ENCODE measurements at places on chromosomes 3 and 15.

- no peak for DNase-seq
Observed at GRCh38 chr3:160409812-160410610, 10.6 kb downstream of the SMC4 start.

- no peak for DNase-seq
Observed at GRCh38 chr15:72725446-72725845, 39.4 kb downstream of the BBS4 start.

DNA sequence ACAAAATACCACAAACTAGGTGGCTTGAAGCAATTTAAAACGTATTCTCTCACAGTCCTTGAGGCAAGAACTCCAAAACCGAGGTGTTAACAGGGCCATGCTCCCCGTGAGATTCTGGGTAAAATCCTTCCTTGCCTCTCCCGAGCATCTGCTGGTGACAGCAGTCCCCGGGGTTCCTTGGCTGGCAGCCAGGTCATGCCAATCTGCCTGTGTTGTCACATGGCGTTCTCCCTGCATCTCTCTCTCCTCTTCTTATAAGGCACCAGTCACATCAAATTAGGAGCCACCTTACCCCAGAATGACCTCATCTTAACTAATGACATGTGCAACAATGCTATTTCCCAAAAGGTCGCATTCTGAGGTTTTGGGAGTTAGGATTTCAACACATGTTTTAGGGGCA is 26.3 kb upstream of the LRRN1 start:
- DNase-seq: no peak

GRCh38 chr3:12902181-12902999 is 61.0 kb upstream of the RPL32 start:
- no peak for DNase-seq

GRCh38 chr15:57334257-57334656 is 42.0 kb upstream of the CGNL1 start:
- DNase-seq: no peak

- DNase-seq: no peak
Observed at GRCh38 chr15:69693059-69693458, 240.4 kb downstream of the RPLP1 start.

- DNase-seq: no peak
Observed at GRCh38 chr15:29467091-29467490, 197.5 kb upstream of the NSMCE3 start.

GRCh38 chr3:126442094-126442855 is 33.4 kb downstream of the ZXDC start:
- no peak for DNase-seq

- no peak for DNase-seq
Observed at GRCh38 chr3:188071636-188072035, 82.3 kb upstream of the LPP start.

- no peak for DNase-seq
Observed at GRCh38 chr3:109191421-109191820, 54.9 kb downstream of the C3orf85 start.

DNA sequence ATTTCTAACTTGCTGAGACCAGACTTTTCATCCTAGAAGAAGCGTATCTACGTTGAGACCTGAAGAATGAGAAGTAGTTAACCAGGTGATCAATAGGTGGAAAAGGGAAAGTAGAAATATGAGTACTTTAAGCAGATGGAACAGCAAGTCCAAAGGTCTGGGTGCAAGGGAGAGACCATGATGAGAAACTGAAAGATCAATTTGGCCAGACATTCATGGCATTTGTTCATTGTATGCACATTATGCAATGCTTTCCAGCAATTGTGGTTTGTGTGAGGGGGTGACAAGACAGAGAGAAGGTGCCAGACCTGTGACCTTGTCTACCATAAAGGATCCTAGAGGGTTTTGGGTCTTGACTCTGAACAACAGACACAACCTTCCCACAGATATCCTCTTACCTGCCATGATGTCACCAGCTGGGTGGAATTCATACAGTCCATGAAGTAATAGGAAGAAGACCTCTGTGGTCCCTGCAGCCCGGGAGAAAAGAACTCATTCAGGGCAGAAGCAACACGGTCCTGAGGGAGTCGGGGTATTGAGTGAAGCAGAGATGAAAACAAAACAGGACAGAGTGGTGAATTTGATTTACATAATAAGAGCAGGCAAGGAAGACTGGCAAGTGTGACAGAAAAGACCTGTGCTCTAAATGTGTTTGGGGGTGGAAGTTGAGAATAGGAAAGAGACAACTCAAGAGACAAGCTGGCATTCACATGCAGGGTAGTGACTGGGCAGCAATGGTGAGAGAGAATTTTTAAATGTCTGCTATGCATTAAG is 63.4 kb upstream of the PSMD6 start:
- DNase-seq: no peak

GRCh38 chr3:177776661-177777101 is 579.4 kb upstream of the TBL1XR1 start:
- DNase-seq: no peak

GRCh38 chr3:78734048-78734637 is 1033.7 kb downstream of the ROBO1 start:
- no peak for DNase-seq

- no peak for DNase-seq
Observed at GRCh38 chr3:175716446-175716845, 857.3 kb downstream of the NAALADL2 start.

- DNase-seq: no peak
Observed at GRCh38 chr3:190180268-190180667, 59.6 kb upstream of the P3H2 start.

- DNase-seq: no peak
Observed at GRCh38 chr15:61743345-61743909, 316.8 kb downstream of the VPS13C start.

DNA sequence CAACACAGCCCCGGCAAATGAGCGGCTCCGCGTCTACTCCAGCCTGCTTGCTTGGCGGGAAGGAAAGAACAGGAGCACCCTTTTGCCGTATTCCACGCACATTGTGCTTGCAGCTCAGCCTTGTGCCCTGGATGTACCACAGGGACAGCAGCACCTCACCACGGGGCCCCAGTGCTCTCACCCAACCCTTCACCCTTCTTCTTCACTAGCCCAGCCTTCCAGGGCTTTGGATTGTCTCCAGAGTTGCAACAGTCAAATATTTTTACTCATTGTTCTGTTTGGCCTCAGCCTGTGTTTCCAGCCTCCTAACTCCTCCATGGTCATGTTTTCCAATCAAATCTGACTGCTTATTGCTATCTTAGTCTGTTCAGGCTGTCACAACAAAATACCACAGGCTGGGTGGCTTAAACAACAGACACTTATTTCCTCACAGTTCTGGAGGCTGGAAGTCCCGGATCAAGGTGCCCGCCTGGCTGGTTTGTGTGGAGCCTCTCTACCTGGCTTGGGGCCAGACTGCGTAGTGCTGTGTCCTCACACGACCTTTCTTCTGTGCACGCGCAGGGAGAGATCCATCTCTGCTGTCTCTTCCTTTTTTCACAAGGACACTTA is 79.2 kb upstream of the ABHD17C start:
- no peak for DNase-seq

DNA sequence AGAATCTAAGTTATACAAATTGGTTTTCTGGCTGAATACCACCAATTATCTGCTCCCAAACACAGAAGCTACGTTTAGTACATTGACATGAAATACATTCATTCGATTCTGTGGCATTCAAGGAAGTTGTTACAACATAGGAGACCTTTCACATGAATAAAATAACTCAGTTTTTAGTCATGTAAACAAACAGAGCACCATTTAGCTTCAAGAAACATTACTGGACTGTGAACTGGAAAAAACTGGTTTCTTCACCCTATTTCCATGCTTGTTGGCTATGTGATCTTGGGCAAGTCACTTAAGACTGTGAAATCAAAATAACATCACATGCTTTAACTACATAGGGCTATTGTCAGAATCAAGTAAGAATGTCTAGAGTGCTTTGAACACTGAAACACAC is 46.2 kb downstream of the NRG4 start:
- no peak for DNase-seq

DNA sequence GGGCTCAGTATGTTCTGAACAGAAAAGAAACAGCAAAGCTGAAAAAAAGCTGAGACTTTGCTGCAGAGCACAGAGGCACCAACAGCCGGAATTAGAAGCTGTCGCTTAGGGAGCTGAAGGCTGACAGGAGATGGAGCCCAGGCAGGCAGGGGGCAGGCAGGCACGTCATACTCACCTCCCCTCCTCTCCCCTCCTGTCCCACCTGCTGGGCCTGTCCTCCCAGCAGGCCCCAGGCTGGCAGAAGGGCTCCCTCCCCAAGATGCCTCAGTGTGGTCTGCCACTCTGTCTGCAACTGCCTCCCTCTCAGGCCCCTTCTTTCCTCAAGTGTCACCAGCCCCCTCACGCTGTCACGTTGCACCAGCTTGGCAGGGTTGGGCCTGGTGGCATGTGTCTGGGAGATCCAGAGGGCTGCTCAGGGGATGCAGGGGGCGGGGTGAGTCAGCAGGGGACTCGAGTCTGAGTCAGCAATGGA is 3.2 kb upstream of the ANKRD63 start:
- no peak for DNase-seq

DNA sequence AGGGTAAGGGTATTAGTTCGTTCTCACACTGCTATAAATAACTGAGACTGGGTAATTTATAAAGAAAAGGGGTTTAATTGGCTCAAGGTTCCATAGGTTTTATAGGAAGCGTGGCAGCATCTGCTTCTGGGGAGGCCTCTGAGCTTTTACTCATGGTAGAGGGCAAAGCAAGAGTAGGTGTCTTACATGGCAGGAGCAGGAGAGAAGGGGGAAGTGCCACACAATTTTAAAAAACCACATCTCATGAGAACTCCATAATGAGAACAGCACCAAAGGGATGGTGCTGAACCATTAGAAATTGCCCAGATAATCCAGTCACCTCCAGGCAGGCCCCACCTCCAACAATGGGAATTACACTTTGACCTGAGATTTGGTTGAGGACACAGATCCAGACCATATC is 12.2 kb downstream of the RNF111 start:
- no peak for DNase-seq

DNA sequence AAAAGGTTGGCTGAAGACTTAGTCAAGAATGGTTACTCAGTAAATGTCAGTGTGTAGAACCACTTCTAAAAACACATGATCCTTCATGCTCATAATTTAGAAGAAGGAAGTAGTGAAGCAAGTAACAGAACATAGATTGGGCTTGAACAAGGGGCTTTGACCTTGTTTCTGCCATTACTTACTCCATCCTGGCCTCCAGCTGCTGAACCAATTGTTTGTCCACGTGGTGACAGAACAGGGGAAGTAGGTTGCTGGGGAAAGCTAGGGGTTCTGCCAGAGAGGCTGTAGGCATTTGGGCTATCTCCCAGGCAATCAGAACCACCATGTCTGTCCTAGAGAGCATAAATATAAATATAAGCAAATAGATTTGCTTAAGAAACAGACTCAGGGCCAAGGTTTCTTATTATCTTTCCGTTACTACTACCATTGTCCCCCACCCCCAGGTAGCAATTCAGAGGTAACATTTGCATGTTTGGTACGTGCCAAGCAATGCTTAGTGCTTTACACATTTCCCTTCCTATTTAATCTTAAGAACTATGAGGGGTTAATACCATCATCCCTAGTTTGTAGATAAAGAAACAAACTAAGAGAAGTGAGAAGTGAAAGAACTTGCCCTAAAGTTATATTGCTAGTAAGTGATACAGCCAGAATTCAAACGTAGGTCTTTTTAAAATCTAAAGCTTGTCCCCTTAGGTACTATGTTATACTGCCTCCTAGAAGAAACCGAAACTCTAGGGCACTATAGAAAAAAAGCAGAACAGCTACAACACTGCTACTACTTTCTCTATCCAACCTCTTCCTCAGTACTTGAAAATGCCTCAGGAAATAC is 3.0 kb upstream of the SPG11 start:
- DNase-seq: no peak

DNA sequence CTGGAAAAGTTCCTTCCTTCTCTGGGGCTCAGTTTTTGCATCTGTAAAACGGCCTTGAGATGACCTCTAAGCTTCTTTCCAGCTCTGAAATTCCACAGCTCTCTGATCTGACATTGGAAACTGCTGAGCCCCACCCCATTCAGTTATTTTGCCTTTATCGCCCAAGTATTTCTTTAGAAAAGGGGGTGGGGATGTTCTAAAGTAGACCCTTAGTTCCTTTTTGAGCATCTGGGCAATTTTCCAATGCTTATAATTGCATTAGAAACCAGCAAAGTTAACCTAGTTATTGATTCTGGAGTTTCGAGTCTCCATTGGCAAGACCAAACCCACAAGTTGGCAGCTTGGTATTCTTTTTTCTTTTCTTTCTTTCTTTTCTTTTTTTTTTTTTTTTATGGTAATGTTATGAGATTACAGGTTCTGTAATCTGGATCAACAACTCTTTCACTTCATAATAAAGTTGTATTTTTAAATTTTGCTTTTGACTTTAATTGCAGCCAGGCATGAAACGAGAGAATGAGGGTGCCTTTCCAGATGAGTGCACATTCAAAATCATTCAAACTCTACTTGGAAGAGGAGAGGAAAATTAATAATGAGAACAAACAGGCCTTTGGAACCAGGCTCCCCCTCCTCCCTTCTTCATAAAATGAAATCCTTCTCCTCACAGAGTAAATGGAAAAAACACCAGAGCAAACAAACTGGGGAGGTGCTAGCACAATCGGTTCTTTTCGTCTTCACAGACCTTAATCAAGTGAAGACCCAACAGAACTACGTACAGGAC is 76.8 kb upstream of the LRIG1 start:
- DNase-seq: no peak

DNA sequence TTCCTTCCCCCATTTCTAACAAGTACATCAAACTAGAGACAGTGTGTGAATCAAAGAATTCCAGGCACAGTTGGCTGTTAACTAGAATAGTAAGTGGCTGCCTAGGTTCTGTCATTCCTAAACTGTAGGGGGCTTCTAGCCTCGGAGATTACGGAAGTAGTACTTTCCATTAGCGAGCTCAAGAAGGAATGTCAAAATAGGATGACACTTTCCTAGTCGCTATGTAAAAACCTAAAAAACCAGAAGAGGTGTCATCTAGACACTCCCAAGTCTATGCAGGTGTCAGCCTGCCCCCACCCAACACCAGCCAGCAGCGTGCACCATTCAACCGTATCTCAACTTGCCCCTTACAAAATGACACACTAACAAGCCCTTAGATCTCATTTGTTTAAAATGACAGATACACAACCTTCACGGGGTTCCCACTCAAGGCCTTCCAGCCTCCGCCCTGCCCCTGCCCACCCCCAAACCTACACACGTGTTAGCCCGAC is 874 bp downstream of the INO80 start:
- DNase-seq: no peak

DNA sequence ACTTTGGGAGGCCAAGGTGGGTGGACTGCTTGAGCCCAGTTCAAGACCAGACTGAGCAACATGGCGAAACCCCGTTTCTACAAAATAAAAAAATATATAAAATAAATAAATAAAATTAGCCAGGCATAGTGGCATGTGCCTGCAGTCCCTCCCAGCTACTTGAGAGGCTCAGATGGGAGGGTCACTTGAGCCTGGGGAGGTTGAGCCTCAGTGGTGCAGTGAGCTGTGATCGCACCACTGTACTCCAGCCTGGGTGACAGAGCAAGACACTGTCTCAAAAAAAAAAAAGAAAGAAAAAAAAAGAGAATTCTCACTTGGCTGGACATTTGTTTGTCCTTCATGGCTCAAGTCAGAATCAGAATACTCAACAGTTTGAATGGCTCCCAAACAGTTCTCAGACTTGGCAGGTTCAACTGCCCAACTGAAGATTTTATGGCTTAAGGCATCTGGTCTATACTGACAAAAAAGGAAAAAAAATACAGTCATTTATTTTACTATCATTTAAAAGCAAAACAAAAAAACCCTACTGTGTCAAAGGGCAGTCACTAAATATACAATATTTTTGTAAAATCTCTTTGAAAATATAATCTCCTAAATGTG is 106.6 kb downstream of the FBXL22 start:
- no peak for DNase-seq
